ENCODE measurements at places on chromosomes 7 and 10.

DNA sequence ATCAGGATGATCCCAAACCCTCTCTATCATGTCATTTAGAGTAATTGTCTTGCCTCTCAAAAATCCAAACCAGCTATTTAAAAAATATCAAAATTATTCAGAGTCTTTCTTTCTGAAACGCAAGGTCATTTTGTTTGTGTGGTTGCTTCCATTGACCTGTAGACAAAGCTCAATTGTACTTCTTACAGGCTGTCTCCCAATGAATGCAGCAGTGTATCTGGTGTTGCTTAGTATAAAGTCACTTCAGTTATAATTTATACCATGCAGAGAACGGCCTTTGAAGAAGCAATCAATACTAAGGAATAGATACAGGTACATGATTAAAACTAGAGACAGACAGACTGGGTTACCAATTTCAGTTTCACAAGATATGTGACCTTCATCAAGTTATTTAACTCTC, 80.9 kb downstream of the DOCK4 start:
- DNase-seq = no peak

- peak; percentile 51 for DNase-seq
Measured at GRCh38 chr7:90626013-90626412, 29.9 kb downstream of the CDK14 start.

DNA sequence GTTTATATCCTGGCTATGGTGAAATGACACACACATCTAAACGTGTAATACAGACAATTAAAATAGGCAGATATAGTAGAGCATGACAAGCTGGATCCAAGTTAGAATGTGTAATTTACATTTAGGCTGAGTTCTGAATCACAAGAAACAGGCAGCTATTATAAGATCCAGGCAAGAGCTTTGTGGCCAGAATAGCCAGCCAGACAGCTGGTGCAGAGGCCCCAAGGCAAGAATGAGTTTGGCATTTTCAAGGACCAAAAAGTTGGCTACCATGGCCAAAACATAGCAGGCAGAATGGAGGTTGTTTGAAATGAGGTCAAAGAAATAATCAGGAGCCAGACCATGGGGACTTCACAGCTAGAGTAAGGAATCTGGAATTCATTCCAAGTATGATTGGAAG, 281.7 kb downstream of the MTERF1 start:
- DNase-seq = no peak

DNA sequence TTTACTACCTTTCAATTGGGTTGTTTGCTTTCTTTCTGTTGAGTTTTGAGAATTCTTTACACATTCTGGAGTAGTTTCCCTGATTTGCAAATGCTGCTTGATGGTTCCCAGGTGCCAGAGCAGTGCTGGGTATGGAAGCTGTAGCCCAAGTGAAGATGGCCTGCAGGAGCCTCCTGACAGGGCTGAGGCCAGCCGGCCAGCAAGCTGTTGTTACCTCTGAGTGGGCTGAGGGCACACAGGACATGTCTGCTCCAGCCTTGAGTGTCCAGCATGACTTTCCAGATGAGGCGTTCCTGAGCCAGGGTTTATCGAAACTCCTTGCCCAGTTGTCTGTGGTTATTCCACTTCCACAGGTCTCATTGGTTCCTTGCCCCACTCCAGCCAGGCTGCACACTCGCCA, 164.6 kb upstream of the TNS3 start:
- no peak for DNase-seq

- DNase-seq = no peak
Measured at GRCh38 chr10:64011912-64012714, 490.9 kb downstream of the REEP3 start.
